Stimulated activated CD8-positive, alpha-beta memory T cell treated with anti-CD3 and anti-CD28 coated beads, Interleukin-2, amount 100 ng/mL, for 48 hours (primary cell): ENCODE measurements at places on chromosomes 5 and 9.
A peak's percentile ranks its signal among the peaks of the same experiment; 100 is the strongest.

DNA sequence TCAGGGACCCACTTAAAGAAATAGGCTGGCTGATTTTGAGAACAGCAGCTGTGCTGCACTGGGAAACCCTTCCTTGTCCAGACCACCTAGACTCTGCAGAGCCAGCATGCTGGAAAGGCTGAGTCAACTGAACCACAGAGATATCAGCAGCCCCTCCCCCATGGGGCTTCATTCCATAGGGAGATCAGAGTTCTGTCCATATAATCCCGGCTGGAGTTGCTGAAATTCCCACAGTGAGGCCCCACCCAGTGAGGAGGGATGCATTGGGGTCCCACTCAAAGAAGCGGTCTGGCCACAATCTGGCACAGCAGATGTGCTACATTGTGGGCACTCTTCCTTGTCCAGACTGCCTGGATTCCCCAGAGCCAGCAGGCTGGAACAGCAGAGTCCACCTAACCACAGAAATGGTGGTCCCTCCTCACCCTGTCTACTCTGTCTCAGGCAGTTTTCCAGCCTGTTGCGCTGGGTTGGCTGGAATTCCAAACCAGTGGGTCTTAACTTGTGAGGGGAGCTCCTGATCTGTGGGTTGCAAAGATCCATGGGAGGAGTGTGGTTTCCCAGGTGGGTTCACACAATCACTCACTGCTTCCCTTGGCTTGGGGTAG lies 127.1 kb downstream of the RNF180 start:
- no peak for DNase-seq

DNA sequence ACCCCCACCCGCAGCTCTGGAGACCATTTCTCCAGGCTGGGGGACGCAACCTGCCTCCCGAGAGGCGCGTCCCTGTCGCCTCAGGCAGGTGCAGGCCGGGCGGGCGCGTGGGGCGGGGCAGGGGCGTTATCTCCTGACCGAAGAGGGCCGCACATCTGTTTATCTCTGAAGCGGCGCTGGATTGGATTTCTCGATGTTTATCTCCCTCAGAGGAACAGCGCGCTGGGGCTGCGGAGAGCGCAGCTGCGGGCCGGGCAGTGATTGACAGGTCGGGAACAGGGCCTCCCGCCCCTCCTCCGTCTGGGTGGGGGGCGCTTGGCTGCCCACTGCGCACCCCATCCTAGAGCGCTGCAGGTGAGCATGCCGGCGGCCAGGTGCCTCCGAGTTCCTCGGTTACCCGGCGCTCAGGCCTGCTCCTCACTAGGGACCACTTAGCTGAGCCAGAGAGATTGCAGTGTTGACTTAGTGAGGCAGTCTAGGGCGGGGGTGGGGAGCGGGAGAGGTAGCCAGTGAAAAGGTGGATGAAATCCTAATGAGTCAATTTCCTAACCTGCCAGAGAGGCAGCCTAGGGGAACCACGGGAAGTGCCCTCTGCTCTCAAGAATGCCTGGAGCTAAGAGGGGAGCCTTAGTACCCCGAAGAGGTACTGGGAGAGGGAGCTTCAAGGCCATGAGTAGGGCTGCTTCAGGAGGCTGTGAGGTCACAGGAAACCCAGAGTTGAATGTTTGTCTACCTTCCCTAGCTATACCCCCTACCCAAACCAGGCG lies 39.6 kb upstream of the TIFAB start:
- DNase-seq = no peak

DNA sequence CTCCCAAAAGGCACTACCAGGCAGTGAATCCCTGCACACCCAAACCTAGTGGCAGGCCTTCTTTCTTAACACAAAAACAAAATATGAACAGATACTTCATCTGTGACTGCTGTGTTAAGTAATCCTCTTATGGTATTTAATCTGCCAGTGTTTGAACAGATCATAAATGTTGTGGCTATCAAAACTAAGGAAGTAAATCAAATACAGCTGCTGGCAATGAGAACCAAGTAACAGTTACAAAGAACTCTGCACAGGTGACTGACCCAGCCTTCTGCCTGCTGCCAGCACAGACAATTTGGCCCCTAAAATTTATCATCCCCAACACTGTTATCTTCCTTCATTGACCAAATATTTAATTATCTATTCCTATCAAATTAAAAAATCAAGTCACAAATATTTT lies 78.0 kb downstream of the GNAQ start:
- no peak for DNase-seq

DNA sequence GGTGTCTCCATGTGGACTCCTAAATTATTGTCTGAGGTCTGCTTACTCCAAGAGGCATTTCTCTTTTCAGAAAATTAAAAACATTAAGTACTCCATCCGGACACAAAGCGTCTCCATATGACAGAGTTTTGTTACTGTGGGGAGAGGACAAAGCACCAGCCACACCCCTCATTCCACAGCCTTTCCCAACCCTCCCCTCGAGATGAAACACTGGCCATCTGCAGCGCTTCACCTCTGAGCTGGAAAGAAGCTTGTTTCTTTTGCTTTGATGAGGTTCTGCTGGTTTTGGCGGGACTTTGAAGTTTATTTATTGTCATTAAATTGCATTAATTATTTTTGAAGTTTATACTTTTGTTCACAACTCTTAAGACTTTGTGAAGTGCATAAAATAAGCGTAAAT lies 27.6 kb upstream of the NKD2 start:
- no peak for DNase-seq

GRCh38 chr9:110143485-110143884 lies 64.5 kb downstream of the C9orf152 start:
- no peak for DNase-seq

DNA sequence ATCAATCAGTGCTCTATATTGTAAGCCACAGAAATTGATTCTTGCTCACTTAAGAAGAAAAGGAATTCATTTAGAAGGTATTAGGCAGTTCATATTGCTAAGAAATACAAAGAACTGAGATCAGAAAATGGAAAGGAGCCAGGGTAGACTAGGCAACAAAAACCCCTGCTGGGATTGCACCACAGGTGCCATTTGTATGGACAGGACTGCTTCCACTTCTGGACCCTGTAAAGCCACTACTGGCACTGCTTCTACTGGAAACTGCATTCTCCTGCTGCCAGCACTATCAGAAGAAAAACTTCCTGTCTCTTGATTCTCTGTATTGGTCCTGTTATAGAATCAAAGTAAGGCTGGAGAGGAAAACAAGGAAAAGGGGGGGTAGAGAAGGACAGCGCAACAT lies 45.9 kb downstream of the CERT1 start:
- no peak for DNase-seq

GRCh38 chr5:79513704-79514390 lies at the start of gene HOMER1:
TSS of gene HOMER1 (minus strand) at chr5:79514134. CDS start at chr5:79512774, 1,360 bp downstream.
- peak; percentile 70 for DNase-seq
